ENCODE measurements at places on chromosomes 7 and 10.

DNA sequence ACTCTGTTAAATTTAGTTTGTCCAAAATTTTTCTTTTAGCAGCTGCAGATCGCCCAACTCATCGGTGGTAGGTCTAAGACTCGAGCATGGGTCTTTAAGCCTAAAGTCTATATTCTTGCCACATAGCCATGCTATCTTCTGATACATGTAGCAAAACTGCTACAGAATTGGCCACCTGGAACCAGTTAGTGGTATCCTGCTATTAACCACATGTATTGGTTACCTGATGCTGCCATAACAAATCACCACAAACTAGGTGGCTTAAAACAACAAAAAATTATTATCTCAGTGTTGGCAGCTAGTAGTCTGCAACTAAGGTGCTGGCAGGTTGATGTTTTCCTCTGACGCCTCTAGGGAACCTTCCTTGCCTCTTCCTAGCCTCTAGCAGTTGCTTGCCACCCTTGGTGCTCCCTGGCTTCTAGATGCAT, 96.7 kb upstream of the PIK3CG start:
- no peak for DNase-seq

- peak; percentile 55 for DNase-seq
Observed at GRCh38 chr10:129727071-129727470, 237.0 kb downstream of the EBF3 start.

GRCh38 chr10:92530891-92531535, 42.9 kb downstream of the IDE start:
- no peak for DNase-seq

DNA sequence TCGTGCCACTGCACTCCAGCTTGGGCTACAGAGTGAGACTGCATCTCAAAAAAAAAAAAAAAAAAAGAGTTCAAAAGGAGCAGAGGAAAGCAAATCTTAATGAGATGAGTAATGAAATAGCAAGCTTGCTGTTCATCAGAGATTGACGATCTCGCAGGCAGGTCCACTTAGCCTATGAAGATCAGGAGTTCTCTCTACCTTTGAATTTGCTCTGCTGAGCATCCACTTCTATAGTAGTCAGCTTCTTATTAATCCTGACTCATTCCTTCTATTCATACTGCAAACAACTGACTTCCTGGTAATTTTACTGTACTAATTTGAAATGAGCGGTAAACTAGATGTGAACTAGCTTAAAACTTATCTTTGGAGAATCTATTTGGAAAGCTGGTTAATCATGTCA, 1014.6 kb downstream of the GATA3 start:
- no peak for DNase-seq

GRCh38 chr7:111075498-111075897, 15.4 kb upstream of the LRRN3 start:
- no peak for DNase-seq

DNA sequence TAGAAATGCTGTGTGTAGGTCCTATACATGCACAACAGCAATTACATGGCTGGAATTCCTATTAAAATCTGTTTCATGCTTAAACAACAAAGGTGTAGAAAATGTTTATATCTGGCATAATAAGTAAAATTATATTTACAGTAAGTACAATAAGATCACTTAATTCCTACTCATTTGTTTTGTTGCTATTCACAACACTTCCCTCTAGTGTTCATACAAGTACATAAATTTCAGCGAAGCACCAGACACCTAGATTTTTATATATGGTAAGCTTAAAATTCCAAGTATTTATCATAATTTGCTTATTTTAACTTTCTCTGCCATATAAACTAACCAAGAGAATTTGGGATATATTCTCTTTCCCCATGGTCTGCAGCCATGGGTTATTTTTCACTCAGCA, 51.8 kb upstream of the ANK3 start:
- no peak for DNase-seq

DNA sequence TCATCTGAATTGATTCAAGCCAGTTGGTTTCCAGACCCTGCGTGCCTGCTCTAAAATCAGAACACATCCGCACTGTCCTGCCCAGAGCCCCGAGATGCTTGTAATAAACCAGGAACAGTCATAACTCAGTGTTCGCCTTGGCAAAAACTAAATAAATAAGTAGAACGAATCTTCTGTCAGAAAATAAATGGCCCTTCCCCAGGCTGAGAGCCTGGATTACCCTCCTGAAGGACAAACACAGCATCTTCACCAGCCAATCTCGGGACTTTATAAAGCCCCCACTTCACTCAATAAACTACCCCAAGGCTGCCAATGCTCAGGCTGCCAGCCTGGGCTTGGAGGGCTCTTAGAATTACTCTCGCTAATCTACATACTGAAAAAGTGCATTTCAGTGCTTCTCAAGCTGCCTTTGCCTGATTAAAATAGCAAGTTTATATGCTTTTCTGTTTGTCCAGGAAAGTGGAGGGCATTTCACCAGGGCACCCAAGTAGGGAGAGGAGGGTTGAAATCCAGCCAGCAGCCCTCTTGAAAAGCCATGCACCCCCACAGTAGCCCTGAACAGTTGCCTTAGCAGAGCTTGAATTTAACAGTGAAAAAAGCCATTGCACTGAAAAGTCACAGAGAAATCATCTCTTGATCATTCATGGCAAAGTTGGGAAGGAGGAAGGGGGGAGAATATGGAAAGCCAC, 136.6 kb downstream of the CALN1 start:
- no peak for DNase-seq

DNA sequence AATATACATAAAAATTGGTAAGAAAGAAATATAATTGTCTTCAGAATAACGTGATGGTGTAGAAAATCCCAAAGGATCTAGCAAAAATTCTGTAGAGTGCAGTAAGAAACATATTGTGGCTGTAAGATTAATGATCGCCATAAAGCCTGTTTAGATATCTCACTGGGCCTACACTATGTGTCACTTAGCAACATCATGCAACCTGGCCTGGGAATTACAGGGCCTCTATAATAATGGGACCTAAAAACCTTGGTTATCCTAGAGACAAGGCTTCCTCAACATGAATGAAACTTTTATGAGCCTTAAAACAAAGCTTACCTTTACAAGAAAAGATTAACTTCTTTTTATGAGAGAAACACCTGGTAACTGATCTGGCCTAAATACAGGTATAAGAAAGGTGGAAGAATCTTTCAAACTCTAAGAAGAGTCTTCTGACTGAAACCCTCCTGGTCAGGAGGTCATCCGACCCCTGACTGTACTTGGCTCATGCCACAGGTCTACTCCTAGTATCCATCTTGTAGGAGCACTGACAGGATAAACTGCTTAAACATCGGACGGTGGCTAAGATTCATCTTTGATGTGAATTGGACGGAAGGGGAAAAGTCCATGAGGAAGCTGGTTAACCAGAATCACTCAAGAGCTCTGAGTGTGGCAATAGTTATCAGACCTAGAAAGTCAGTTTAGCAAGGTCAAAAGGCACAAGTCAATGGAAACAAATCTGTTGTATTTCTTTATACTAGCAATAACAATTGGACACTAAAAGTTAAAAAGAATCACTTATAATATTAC, 1155.1 kb upstream of the SORCS1 start:
- DNase-seq = no peak

- no peak for DNase-seq
Observed at GRCh38 chr7:16563281-16564022, 36.8 kb downstream of the LRRC72 start.

- no peak for DNase-seq
Observed at GRCh38 chr10:114683162-114683561, 25.1 kb upstream of the ABLIM1 start.

DNA sequence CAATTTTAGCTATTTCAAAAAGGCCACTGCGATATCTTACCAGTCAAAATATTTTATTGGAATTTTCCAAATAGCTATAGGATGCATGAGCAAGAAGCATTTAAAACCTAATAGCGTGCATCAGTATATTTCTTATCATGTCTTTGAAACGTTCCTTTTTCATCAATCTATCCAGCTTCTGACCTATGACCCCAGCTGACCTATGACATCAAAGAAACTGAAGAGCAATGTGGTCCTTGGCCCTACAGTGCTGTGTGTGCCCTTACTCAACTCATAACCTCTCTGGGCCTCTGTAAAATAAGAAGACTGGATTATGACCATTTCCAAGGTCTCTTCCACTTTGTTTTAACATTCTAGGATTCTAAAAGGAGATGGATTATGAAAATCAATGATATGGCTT, 118.2 kb downstream of the ZNF22 start:
- no peak for DNase-seq

DNA sequence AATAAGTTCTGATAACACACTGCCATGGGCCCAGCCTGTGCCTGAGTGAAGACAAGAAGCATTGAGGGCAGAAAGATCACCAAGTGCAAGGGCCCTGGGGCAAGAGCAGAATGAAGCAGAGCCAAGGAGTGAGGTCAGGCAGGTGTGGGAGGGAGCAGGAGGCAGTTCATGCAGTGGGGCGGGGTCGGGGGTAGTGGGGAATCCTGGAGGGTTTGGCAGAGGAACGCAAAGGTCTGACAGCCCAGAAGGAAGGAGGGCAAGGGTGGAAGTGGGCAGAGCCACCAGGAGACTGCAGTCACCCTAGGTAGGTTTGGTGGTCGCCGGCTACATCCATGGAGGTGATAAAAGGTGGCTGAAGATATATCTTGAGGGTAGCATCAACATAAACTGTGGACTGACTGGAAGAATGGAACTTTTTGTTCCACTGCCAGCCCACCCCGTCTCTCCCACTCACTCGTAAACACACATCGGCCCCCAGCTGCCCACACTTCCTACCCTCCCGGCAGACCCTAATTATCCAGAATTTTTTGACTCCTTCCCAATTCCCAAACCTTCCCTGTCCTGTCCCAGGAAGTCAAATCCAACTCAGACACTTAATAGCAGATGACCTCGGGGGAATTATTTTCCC, 172.4 kb downstream of the ARHGAP12 start:
- no peak for DNase-seq

GRCh38 chr10:75335983-75336382, 65.6 kb downstream of the ZNF503 start:
- no peak for DNase-seq

- DNase-seq = no peak
Observed at GRCh38 chr7:126361183-126361582, 891.6 kb downstream of the GRM8 start.

GRCh38 chr10:32139223-32140073, 83.2 kb upstream of the KIF5B start:
- DNase-seq = peak; percentile 93

DNA sequence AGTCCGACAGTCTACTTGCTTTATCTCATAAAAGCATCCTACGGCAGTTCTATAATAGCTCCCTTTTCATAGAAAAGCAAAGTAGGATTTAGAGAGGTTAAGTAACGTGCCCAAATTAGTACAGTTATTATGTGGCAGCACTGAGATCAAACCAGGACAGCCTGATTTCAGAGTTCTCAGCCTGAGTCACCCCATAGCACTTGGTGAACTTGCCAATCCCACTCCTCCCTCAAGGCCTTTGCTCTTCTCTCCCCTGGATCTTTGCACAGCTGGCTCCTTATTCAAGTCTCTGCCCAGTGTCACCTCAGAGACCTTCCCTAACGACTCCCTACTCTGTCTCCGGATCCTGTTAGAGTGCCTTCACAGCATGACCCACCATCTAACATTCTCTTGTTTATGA, 438.0 kb upstream of the NFE2L3 start:
- DNase-seq = no peak

DNA sequence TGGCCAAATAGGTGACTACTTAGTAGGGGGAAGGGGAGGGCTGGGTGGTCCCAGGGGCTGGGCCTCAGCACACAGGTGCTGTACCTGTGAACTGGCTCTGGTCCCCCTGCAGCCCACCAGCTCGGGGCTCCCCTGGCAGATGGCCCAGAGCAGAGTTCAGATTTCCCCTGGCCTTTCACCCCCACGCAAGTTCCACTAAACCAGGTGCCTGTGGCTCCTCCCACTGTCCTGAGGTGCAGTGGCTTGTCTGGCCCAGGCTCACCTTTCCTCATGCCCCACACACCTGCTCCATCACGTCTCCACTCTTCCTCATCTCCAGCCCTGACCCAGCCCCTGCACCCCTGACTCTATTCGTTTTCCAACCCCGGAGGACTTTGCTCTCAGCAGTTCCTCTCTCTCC, 47.3 kb upstream of the OPALIN start:
- DNase-seq = no peak

DNA sequence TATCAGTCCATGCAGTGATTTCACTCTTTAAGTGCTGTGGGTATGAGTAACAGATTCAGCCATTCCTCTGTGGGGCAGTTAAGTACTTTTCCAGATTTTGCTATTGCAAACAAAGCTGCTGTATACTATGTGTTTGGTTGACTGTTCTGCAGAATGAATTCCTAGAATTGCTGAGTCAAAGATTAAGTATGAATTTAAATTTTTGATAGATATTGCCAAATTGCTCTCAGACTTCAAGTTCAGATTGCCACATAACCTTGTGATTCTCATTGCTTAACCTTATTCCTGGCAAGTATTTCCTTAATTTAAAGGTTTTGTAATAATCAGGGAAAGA, 21.6 kb upstream of the SAR1A start:
- DNase-seq = no peak

DNA sequence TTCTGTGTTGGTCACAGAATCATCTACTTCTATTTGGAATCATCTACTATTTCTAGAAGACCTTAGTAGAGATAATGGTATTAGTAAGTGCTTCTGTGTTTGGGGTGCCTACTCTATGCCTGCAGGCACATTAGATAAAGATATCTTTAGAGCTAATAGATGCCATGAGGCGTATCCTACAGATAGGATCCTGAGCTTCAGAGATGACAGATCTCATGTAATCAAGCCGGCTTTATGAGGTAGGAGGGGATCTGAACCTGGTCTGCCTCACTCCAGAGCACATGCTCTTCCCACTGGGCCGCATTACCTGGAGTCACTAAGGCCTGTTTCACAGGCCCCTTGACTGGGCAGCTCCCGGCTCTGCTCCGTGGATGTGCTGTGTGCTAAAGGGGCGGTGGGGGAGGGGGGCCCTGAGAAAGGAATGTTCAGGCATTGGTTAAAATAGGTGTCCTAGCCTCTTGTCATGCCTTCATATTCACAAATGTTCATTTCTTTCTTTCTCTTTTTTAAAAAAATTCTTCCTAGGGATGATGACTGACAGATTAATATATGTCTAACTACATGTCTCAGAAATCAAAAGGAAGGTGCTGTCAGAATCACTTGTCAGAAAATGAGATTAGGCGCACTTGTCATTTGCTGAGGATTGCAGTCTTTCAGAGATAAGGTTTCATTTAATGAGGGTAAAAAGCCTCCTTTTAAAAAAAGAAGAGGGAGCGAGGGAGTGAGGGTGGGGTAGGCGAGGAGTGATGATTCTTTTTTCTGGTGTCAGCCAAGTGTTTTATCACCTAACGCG, 458.0 kb upstream of the GALNT17 start:
- no peak for DNase-seq

DNA sequence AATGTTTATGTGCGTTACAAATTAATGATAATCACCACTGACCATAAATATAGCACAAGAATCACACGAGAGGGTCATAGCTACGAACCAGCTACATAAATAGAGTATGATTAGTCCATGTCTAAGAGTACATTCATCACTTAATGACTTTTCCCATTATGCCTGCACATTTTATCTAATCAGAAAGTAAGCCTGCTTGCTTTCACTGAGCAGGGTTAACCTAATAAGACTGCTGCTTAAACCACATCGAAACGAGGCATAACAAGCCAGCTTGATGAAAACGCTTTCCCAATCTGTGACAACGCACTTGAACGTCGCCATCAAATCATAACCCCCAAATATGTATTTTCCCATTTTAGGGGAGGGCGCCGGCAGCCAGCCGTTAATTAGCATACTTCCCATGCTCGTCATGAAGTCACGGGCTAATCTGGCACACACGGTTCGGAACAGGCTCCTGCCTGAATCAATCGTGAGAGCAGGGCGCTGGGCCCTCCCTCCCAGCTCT, 71.5 kb downstream of the EBF3 start:
- DNase-seq = no peak

GRCh38 chr7:114070246-114070645, 151.4 kb upstream of the PPP1R3A start:
- DNase-seq = no peak

- DNase-seq = no peak
Observed at GRCh38 chr10:108877095-108877561, 1046.2 kb downstream of the XPNPEP1 start.
